ENCODE measurements at places on chromosomes 7 and 10. TPM values are rescaled to one million over a fixed set of nuclear protein-coding genes. Genes with fewer than 3 reads are reported as not detected.

DNA sequence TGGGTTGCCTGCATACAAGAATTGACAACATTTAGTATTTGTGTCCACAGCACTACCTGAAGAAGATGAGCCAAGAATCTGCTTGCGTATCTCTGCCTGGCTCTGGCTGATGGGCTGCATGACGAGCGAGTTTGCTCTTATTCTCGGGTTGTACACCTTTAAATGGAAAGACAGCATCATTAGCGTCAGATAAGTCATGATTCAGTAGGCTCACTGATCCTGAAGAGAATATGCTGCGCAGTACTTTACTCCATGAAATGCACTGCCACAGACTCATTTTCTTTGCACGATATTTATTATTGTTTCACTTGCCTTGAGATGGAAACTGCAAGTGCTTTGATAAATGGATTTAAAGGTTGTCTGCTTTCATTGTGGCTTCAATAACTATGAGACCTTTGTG, 28.6 kb downstream of the DHX32 start:
- H3K4me3 ChIP-seq, result no peak overlapping the region
- no peaks in the 10 kb centered on the region for H3K4me1 ChIP-seq
- DNase-seq, result no peak
- H3K36me3 ChIP-seq, result peaks cover 62% of the 10 kb centered on the region

DNA sequence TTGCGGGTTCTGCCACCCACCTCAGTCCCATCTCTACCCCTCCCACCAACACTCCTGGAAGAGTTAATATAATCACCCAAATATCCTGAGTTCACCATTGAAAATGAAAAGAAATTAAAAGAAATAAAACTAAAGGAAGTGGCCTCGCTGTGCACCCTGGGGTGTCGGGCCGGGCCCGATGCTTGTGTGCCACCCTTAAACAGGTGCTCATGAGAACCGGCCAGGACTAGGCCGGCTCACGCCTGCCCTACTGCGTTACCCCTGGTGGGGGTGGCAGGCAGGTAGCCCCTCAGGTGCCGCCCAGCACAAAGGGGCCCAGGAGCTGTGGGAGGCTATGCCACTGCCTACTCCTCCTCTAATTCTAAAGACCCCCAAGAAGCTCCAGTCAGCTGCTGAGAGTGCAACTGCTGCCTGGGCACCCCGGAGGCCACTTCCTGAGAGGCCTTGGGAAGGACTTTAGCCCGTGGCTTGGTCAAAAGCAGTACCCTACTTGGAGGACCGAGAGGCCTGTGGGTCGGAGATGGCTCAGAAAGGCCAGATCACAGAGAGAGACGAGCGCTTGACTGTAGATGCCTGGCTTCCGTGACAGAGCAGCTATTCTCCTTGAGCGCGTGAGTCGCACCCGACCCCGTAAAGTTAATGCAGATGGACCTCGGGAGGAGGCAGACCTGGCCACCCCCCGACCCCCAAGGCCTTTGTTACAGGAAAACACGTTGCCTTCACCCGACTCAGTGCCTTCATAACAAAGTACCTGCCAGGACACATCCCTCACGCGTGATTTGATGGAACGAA, 51.0 kb upstream of the PPP2R2D start:
- no peaks in the 10 kb centered on the region for H3K36me3 ChIP-seq
- H3K27ac ChIP-seq, result no peak overlapping the region
- H3K4me1 ChIP-seq, result no peaks in the 10 kb centered on the region
- H3K4me3 ChIP-seq, result no peak overlapping the region
- peak; percentile 38 for DNase-seq

GRCh38 chr10:118595598-118596425, at the start of gene PRLHR:
PRLHR (minus strand) TSS chr10:118595648; CDS start chr10:118595244, 404 bp downstream.
- no peaks in the 10 kb centered on the region for H3K36me3 ChIP-seq
- peak within 1 kb of the TSS; percentile 81 for H3K4me3 ChIP-seq
- H3K4me1 ChIP-seq, result peaks cover 2% of the 10 kb centered on the region
- H3K27ac ChIP-seq, result no peak within 1 kb of the TSS
- peaks cover 56% of the 10 kb centered on the region for H3K27me3 ChIP-seq

DNA sequence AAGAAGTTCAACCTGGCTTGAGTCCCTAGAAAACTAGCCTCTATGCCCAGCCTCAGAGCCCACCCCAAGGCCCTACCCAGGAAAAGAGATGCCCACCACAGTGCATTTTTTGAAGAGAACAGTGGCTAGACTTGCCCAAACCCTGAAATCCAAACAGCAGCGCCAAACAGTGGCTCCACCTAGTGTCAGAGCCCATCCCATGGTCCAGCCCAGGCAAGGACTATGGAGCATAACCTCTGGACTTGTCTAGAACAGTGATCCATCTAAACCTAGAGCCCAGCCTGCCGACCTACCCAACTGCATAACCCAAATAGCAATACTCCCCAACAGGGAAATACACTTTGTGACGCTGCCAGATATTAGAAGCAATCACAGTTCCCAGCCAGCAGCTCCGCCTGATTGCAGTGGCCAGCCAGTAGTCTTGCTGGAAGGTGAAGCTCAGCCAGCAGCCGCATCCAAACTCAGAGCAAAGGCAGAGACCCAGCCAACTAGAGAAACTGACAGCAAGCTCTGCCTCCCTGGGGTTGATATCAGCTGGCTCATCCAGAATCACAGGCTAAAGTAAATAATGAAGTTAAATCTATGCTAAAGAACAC, 44.5 kb downstream of the HBP1 start:
- peaks cover 9% of the 10 kb centered on the region for H3K36me3 ChIP-seq
- H3K27me3 ChIP-seq, result no peaks in the 10 kb centered on the region
- peak; percentile 72 for DNase-seq
- H3K4me3 ChIP-seq, result no peak overlapping the region
- H3K4me1 ChIP-seq, result no peaks in the 10 kb centered on the region
- no peak overlapping the region for H3K27ac ChIP-seq

DNA sequence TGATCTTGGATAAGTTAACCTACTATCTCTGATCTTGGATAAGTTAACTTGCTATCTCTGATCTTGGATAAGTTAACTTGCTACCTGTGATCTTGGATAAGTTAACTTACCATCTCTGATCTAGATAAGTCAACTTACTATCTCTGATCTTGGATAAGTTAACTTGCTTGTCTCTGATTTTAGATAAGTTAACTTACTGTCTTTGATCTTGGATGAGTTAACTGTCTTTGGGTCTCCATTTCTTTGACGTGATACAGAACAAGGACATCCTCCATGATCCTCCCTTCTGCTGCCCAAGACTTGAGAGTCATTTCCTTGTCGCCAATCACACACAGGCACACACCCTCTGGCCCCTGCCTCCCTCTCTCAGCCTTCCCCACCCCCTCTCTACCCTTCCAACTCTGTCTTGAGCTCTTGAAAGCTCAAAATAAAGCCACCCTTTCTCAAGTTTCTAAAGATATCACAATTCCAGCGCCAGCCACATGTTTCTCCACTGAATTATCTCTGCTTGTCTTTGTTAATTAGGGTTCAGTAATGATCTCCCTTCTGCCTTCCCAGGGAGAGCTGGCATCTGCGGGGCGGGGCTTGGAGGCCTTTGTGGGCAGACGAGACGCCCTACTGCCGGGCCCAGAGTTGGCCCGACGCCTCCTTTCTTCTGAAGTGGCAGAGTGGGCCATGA, 85.1 kb upstream of the GTF2I start:
- DNase-seq, result no peak
- H3K4me3 ChIP-seq, result no peak overlapping the region
- peaks cover 41% of the 10 kb centered on the region for H3K36me3 ChIP-seq
- H3K27me3 ChIP-seq, result no peaks in the 10 kb centered on the region

GRCh38 chr10:69787681-69788080, 14.0 kb upstream of the COL13A1 start:
- peaks cover 6% of the 10 kb centered on the region for H3K27me3 ChIP-seq
- H3K27ac ChIP-seq, result no peak overlapping the region
- no peaks in the 10 kb centered on the region for H3K4me1 ChIP-seq
- no peak overlapping the region for H3K4me3 ChIP-seq
- no peak for DNase-seq

DNA sequence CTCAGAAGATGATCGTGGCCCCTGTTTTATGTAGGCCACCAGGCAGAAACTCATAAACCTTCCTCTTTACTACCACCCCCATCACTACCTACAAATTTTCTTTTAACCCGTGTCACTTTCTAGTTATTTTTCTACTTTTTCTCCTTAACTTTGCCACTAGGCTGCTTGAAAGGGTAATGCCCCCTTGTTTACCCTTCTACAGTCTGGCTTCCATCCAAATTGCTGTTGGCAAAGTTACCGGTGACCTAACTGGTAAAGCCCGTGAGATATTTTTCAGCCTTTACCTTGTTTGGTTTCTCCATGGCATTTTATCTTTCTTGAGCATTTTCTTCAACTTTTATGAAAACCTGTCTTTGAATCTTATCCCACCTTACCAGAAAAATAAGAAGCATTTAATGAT, 153.0 kb downstream of the WNT2 start:
- H3K4me1 ChIP-seq, result no peaks in the 10 kb centered on the region
- H3K4me3 ChIP-seq, result no peak overlapping the region
- DNase-seq, result no peak
- no peaks in the 10 kb centered on the region for H3K36me3 ChIP-seq

DNA sequence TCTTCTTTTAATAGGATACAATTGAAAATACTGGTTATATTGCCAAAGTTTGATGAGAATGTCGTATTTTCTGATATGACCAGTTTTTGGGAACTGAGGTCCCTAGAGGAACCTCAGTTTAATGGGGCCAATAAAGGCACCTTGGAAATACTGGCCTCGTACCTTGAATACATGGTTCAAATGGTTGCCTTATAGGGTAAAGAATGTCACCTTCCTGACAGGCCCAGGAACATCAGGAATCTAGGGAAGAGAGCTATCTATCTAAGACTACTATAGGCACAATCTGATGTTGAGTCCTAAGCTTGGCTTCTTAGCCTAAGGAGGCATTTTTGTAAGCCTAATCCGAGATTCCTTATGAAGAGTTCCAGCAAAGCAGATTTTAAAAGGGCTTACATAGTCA, 9.3 kb downstream of the SHTN1 start:
- H3K27ac ChIP-seq, result no peak overlapping the region
- H3K36me3 ChIP-seq, result no peaks in the 10 kb centered on the region
- H3K4me1 ChIP-seq, result no peaks in the 10 kb centered on the region
- DNase-seq, result no peak

DNA sequence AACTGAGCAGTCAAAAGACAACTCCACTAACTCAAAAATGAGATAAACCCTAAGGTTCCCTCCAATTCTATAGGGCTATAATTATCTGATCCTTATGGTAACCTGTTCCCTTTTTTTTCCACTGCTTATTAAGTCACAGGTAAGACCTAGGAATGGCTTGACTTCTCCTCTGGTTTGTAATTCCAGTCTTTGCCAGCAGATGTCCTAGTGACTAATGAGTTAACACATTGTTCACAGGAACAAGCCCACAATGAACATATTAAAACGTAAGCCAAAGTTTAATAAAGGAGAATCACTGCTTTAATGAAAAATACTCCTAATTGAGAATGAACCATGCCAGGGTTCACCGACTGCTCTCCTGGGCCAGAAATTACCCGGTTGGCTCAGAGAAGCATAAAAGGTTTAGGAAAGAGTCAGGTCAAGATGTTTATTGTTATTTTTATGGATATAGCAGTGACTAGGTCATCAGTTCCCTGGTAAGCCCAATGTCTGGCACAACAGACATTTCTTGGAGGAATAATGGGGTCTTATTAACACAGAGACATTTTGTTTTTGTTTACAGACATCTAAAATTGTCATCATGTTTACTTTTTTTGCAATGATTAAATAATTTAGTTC, 120.1 kb downstream of the ELAPOR2 start:
- H3K36me3 ChIP-seq, result peaks cover 56% of the 10 kb centered on the region
- H3K4me1 ChIP-seq, result peaks cover 19% of the 10 kb centered on the region
- peak; percentile 78 for DNase-seq
- H3K27me3 ChIP-seq, result no peaks in the 10 kb centered on the region
- no peak overlapping the region for H3K27ac ChIP-seq

GRCh38 chr7:144549861-144550260, 146.4 kb upstream of the NOBOX start:
- no peak for DNase-seq
- no peaks in the 10 kb centered on the region for H3K4me1 ChIP-seq
- H3K36me3 ChIP-seq, result no peaks in the 10 kb centered on the region
- no peak overlapping the region for H3K4me3 ChIP-seq

- peak overlapping the region; percentile 97 for H3K4me3 ChIP-seq
- H3K27ac ChIP-seq, result no peak overlapping the region
- H3K36me3 ChIP-seq, result peaks cover 18% of the 10 kb centered on the region
Observed at GRCh38 chr7:4775848-4776623, 613 bp downstream of the AP5Z1 start.

GRCh38 chr7:106768324-106768751, 96.7 kb upstream of the PIK3CG start:
- no peak for DNase-seq
- H3K36me3 ChIP-seq, result no peaks in the 10 kb centered on the region
- no peaks in the 10 kb centered on the region for H3K4me1 ChIP-seq
- no peaks in the 10 kb centered on the region for H3K27me3 ChIP-seq
- no peak overlapping the region for H3K4me3 ChIP-seq

GRCh38 chr7:143384148-143384547, 3.0 kb downstream of the ZYX start:
- DNase-seq, result peak; percentile 36
- no peak overlapping the region for H3K27ac ChIP-seq
- H3K36me3 ChIP-seq, result peaks cover 64% of the 10 kb centered on the region
- no peaks in the 10 kb centered on the region for H3K27me3 ChIP-seq

DNA sequence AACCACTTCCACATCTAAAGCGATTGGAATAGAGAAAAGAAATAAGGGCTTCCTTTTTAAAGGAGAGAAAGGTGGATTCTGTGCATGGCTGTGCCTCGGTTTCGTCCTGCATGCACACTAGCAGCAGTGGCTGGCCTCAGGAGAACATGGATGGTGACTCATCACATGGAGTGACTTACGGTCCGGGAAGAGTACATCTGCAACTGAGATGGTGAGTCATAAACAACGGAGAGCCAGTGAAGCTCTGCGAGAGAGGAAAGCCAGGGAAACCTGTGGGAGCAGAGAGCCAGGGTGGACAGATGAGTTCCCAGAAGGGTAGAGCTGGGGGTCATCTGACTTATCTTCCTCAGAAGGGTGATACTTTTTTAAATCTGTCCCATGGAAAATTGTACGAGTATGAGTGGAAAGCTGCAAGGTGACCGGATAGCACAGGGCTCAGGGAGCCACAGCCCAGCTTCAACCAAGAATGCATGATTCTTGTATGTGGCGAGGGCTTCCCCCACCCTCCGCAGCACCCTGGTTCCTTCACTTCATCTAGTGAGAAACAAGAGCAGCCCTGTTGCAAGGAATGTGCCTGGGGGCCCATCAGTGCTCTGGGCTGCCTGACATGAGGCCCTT, 259.1 kb downstream of the KLF6 start:
- H3K27me3 ChIP-seq, result no peaks in the 10 kb centered on the region
- H3K36me3 ChIP-seq, result no peaks in the 10 kb centered on the region
- H3K27ac ChIP-seq, result no peak overlapping the region
- no peak overlapping the region for H3K4me3 ChIP-seq
- DNase-seq, result no peak
- H3K4me1 ChIP-seq, result no peaks in the 10 kb centered on the region

GRCh38 chr7:99720800-99721595, 14.0 kb downstream of the CYP3A7 start:
- no peaks in the 10 kb centered on the region for H3K36me3 ChIP-seq
- no peak for DNase-seq
- no peak overlapping the region for H3K27ac ChIP-seq
- no peaks in the 10 kb centered on the region for H3K27me3 ChIP-seq
- H3K4me1 ChIP-seq, result no peaks in the 10 kb centered on the region

PNLIPRP2 gene
- 0.79 TPM for total RNA-seq

SAMD9L gene
- total RNA-seq, result not detected

TSPAN12 gene
- 50.3 TPM for total RNA-seq

KEL gene
- 71.3 TPM for total RNA-seq

SERPINE1 gene
- 0.89 TPM for total RNA-seq

EPHB4 gene
- total RNA-seq, result 117 TPM

GRM8 gene
- 1.8 TPM for total RNA-seq
